Common myeloid progenitor, CD34-positive (primary cell): ENCODE measurements at places on chromosomes 7 and 10.

DNA sequence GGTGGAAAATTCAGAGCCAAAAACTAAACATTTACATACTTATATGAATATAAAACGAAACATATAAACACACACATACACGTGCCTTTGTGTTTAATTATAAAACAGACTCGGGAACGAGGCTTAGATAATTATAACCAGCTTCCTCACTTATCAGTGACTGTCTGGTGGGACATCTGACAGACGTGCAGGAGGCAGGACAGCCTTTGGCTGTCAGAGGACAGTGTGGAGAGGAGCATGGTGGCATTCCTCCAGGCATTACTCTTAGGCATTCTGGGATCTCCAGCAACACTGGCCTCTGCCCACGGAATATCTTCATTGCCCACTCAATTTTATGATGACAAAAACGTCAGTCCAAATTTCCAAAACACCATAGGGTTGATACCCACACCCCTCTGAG, 262.2 kb upstream of the NFE2L3 start:
- no peaks in the 10 kb centered on the region for H3K36me3 ChIP-seq
- DNase-seq: no peak
- H3K27ac ChIP-seq: no peak overlapping the region
- H3K4me1 ChIP-seq: peaks cover 15% of the 10 kb centered on the region
- H3K27me3 ChIP-seq: peaks cover 3% of the 10 kb centered on the region

GRCh38 chr7:49703881-49704280, 69.6 kb upstream of the VWC2 start:
- no peak overlapping the region for H3K4me3 ChIP-seq
- no peaks in the 10 kb centered on the region for H3K36me3 ChIP-seq
- H3K4me1 ChIP-seq: no peaks in the 10 kb centered on the region
- H3K27me3 ChIP-seq: no peaks in the 10 kb centered on the region

DNA sequence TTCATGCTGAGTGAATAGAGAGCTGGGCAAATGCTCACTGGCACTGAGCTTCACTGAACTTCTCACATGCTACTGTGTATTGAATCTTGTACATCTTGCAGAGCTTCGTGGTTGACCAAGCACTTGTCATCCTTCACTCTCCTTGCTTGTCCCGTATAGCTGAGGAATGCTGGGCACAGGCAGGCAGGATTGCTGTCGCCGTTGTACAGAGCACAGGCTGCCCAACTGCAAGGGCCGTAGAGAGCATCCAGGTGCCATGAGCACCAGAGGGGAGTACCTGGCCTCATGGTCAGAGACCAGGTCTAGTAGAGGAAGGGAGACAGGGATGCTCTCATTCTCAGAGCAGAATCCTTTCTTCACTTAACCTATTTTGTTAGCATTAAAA, 99.8 kb upstream of the RET start:
- no peak overlapping the region for H3K27ac ChIP-seq
- peaks cover 16% of the 10 kb centered on the region for H3K4me1 ChIP-seq
- no peaks in the 10 kb centered on the region for H3K36me3 ChIP-seq
- DNase-seq: no peak
- no peaks in the 10 kb centered on the region for H3K27me3 ChIP-seq

- DNase-seq: no peak
- H3K4me3 ChIP-seq: no peak overlapping the region
- no peak overlapping the region for H3K27ac ChIP-seq
- H3K4me1 ChIP-seq: no peaks in the 10 kb centered on the region
- H3K36me3 ChIP-seq: no peaks in the 10 kb centered on the region
Measured at GRCh38 chr10:8696746-8697145, 642.3 kb downstream of the GATA3 start.

DNA sequence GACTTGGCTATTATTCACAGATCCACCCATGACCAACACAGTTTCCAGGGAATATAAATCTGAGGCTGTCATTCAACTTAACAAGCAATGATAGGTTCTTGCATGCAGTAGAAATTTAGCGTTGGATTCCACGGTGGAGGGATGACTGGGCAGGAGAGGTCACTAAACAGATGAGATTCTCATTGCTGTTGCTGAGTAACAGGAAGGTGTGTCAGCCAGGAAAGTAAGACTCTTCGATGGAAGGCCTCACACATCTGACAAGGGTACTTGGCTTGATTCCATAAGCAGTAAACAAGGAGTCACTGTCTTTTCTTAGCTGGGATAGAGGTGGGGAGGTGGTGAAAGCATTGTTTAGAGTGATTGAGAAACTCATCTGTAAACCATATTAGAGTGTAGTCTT, 1152.0 kb downstream of the SORCS3 start:
- no peaks in the 10 kb centered on the region for H3K27me3 ChIP-seq
- no peaks in the 10 kb centered on the region for H3K4me1 ChIP-seq
- DNase-seq: no peak
- H3K27ac ChIP-seq: no peak overlapping the region

GRCh38 chr10:47348138-47348651, at the start of gene RBP3:
Gene RBP3 (plus strand): TSS chr10:47348363. CDS start chr10:47348485, 122 bp downstream.
- no peaks in the 10 kb centered on the region for H3K27me3 ChIP-seq
- no peaks in the 10 kb centered on the region for H3K4me1 ChIP-seq
- H3K27ac ChIP-seq: no peak within 1 kb of the TSS
- no peak within 1 kb of the TSS for H3K4me3 ChIP-seq
- DNase-seq: no peak

GRCh38 chr10:6212806-6213205, 10.1 kb downstream of the PFKFB3 start:
- H3K36me3 ChIP-seq: peaks cover 38% of the 10 kb centered on the region
- DNase-seq: no peak
- peaks cover 14% of the 10 kb centered on the region for H3K4me1 ChIP-seq

- peaks cover 3% of the 10 kb centered on the region for H3K27me3 ChIP-seq
- no peak overlapping the region for H3K4me3 ChIP-seq
- H3K4me1 ChIP-seq: no peaks in the 10 kb centered on the region
Measured at GRCh38 chr7:24722386-24723177, 34.7 kb downstream of the GSDME start.

DNA sequence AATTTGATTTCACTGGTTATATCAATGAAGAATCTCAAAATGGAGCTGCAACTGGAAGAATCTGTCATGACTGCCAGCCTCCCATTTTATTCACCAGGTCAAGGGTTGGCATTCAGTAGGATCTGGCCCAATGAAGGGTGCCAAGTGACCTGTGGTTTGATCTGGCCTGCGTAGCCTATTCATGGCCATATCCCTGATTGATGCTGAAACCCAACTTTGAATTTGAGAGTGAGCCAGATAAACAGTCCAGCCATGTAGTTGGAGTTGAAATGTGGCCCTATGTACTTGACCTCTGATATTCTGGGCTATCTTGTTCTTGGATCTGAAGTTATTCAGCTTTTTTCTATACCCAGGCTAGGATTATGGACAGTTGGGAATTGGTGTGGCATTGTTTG, 1.5 kb downstream of the MKLN1 start:
- no peak for DNase-seq
- peak overlapping the region; percentile 99 for H3K27ac ChIP-seq

DNA sequence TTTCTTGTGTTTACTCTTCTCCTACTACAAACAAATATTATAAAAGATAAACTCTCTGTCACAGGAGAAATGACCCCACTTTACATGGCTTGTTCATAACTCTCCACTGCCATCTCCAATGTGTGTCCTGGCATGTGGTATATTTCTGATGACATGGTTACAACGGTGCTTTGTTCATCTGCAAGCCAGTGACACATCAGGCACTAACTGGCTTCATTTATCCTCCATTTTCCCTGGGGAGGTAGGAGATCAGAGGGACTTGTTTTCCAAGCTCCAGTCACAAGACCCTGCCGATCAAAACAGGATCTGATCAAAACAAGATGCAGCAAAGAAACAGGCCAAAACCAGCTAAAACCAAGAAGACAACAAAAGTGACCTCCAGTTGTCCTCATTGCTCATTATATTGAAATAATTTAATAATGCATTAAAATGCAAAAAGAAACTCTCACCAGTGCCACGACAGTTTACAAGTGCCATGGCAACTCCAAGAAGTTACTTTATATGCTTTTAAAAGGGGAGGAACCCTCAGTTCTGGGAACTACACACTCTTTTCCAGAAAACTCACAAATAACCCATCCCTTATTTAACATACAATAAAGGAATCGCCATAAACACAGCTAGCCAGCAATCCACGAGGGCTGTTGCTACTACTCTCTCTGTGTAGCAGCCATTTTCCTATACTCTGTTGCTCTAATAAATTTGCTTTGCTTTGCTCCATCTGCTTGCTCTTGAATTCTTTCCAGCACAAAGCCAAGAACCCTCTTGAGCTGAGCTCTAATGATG, 224.2 kb downstream of the XPNPEP1 start:
- H3K36me3 ChIP-seq: no peaks in the 10 kb centered on the region
- no peaks in the 10 kb centered on the region for H3K4me1 ChIP-seq
- H3K27ac ChIP-seq: no peak overlapping the region
- no peaks in the 10 kb centered on the region for H3K27me3 ChIP-seq
- DNase-seq: no peak
- no peak overlapping the region for H3K4me3 ChIP-seq

DNA sequence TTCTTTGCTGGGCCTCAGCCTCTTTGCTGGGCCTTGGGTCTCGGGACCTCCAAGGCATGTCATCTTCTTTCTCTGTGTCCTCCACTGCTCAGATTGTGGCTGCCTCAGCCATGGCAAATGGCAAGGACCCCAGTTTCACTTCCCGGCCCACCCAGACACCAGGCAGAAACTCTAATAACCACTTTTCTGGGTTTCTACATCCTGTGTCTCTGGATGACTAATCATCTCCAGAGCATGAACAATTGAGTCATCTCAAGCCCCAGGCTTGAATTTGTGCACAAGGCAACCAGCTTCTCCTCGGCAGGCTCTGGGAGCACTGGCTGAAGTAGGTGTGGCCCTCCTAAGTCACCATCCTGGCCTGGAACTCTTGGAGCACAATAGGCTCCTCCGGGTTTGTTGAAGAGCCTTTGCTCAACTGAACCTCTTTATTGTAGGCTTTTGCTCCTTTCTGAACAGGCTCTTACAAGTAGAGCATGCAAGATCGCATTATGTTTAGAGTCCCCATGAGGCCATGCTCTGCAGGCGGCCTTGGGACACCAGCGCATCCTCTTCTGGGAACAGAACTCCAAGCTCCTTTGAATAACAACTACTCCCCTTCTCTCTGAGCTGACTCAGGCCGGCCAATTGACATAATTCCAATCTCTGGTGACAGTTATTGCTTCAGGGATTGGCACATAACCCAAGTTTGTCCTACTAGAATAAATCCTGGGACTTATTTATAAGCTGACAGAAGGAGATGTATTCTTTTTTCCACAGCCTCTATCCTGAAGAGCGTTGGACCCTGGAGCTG, 218.1 kb downstream of the WDR11 start:
- H3K4me3 ChIP-seq: no peak overlapping the region
- peak; percentile 3 for DNase-seq
- H3K36me3 ChIP-seq: no peaks in the 10 kb centered on the region
- H3K27ac ChIP-seq: no peak overlapping the region
- peaks cover 2% of the 10 kb centered on the region for H3K27me3 ChIP-seq

DNA sequence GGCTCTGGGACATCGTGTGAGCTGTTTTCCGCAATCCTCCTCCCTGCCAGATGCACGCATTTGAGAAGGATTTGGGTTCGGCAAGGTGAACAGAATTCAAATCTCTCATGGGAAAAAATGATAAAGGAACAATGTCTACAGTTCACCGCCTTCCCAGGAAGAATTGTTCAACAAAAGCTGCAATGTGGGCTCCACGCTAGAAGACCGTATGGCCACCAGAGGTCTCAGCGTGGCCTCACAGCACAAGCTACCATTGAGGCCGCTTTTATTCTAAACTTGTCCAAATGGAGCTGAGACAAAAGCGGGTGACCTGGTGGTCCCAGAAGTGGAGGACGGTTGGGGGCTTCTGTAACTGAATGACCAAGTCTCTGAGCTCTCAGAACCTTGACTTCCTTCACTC, 733.1 kb downstream of the PARD3 start:
- no peak overlapping the region for H3K4me3 ChIP-seq
- H3K4me1 ChIP-seq: no peaks in the 10 kb centered on the region
- no peak for DNase-seq
- no peaks in the 10 kb centered on the region for H3K36me3 ChIP-seq
- no peak overlapping the region for H3K27ac ChIP-seq

DNA sequence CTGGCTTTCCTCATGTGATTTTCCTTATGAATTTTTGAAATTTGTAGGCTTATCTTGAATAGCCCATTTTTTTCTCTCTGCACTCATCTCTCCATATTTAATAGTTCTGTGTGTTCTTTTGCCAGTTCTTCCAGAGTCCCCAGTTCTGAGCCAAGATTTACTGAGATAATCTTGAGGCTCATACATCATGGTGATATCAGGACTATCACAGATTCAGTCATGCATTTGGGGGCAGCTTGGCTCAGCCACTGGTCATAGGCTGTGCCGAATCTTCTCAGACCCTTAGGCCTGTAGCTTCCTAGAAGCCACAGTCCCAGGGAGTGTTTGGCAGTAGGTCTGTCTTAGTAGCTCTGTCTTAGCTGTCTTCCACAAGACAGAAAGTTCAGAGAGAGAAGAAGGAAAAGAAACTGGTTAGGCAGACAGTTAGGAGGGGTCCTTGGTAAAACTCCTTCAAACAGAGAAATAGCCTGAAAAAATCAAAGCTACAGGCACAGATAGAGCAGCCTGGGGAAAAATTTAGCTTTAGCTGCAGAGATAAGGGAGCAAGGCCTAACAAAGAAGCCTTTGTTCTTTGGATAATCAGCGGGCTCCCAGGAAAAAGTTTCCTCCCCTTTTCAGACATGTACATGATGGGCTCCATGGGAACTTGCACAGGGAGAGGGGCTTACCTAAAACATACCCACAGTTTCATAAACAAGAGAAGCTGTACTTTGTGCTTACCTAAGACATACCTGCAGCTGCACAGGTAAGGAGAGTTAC, 29.1 kb downstream of the FAS start:
- H3K27me3 ChIP-seq: no peaks in the 10 kb centered on the region
- no peak overlapping the region for H3K27ac ChIP-seq
- H3K4me1 ChIP-seq: peaks cover 2% of the 10 kb centered on the region
- DNase-seq: no peak
- peaks cover 20% of the 10 kb centered on the region for H3K36me3 ChIP-seq
- H3K4me3 ChIP-seq: no peak overlapping the region

DNA sequence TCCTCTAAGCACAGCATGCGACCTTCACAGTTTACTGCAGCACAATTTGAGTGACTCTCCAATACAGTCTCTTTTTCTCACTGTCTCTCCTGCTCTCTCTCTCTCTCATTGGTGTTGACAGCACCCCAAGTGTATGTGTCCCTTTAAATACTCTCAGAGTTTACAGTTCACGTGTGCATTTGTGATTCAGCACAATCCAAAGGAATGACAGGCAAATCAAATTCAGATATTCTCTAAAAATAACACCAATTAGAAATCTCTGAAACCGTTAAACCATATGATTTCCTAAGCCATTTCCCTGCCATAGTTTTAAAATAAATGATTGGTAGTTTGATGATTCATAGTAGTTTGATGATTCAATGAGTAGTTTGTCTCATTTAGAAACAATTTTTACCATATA, 104.0 kb upstream of the GAD2 start:
- no peak overlapping the region for H3K4me3 ChIP-seq
- no peaks in the 10 kb centered on the region for H3K36me3 ChIP-seq
- no peak overlapping the region for H3K27ac ChIP-seq
